ENCODE measurements at places on chromosomes 1 and 21.

- no peaks in the 10 kb centered on the region for H3K4me1 ChIP-seq
- no peaks in the 10 kb centered on the region for H3K36me3 ChIP-seq
- no peak for DNase-seq
- no peaks in the 10 kb centered on the region for H3K27me3 ChIP-seq
- H3K4me3 ChIP-seq: no peak overlapping the region
- no peak overlapping the region for H3K27ac ChIP-seq
Observed at GRCh38 chr21:35273333-35273732, 224.2 kb upstream of the RUNX1 start.

- H3K4me1 ChIP-seq: no peaks in the 10 kb centered on the region
- H3K27ac ChIP-seq: no peak overlapping the region
- H3K36me3 ChIP-seq: peaks cover 48% of the 10 kb centered on the region
- H3K27me3 ChIP-seq: no peaks in the 10 kb centered on the region
Observed at GRCh38 chr1:213089924-213090677, 39.1 kb downstream of the RPS6KC1 start.

DNA sequence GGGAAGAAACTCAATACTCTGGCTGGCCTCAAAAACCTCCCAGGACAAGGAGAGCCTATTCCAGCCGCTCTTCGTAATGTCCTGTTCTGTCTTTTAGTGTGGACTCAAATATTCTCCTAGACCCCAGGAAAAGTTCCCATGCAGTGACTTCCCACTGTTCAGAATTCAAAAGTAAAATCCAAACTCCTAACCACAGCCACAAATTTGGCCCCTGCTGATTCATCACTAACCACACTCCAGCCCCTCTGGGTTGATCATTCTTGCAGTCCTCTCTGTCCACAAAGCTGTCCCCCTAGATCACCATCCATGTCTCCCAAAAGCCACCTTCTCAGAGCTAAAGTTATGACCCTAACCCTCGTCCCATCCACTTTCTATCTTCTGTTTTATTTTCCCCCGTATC, 5.1 kb downstream of the CTNNBIP1 start:
- H3K4me1 ChIP-seq: peaks cover 42% of the 10 kb centered on the region
- no peak overlapping the region for H3K27ac ChIP-seq
- H3K36me3 ChIP-seq: no peaks in the 10 kb centered on the region
- no peak overlapping the region for H3K4me3 ChIP-seq

GRCh38 chr1:9315411-9316079, 22.9 kb downstream of the SPSB1 start:
- peaks cover 100% of the 10 kb centered on the region for H3K4me1 ChIP-seq
- no peak overlapping the region for H3K4me3 ChIP-seq
- no peaks in the 10 kb centered on the region for H3K27me3 ChIP-seq
- no peaks in the 10 kb centered on the region for H3K36me3 ChIP-seq
- DNase-seq: no peak
- H3K27ac ChIP-seq: peak overlapping the region; percentile 85

GRCh38 chr1:228099331-228099732, 3.8 kb downstream of the C1orf35 start:
- H3K27ac ChIP-seq: no peak overlapping the region
- H3K27me3 ChIP-seq: no peaks in the 10 kb centered on the region
- H3K4me1 ChIP-seq: peaks cover 32% of the 10 kb centered on the region
- H3K36me3 ChIP-seq: peaks cover 54% of the 10 kb centered on the region
- DNase-seq: no peak
- H3K4me3 ChIP-seq: no peak overlapping the region

DNA sequence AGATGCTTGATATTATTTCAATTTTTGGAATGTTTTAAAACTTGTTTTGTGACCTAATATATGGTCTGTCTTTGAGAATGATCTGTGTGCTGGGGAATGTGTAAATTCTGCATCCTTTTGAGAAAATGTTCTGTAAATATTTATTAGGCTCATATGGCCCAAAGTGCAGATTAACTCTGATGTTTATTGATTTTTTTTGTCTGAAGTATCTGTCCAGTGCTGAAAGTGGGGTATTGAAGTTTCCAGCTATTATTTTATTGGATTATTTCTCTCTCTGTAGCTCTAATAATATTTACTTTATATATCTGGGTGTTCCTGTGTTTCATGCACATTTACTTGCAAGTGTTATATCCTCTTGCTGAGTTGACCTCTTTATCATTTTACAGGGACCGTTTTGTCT, 1397.2 kb downstream of the PLA2G4A start:
- no peaks in the 10 kb centered on the region for H3K27me3 ChIP-seq
- DNase-seq: no peak
- H3K4me3 ChIP-seq: no peak overlapping the region
- no peak overlapping the region for H3K27ac ChIP-seq

GRCh38 chr1:116833718-116834117, 76.0 kb upstream of the PTGFRN start:
- H3K4me1 ChIP-seq: no peaks in the 10 kb centered on the region
- no peaks in the 10 kb centered on the region for H3K36me3 ChIP-seq
- H3K27me3 ChIP-seq: no peaks in the 10 kb centered on the region
- no peak overlapping the region for H3K27ac ChIP-seq

GRCh38 chr1:233151861-233152260, 143.7 kb downstream of the PCNX2 start:
- H3K27ac ChIP-seq: no peak overlapping the region
- no peaks in the 10 kb centered on the region for H3K36me3 ChIP-seq
- DNase-seq: no peak
- H3K27me3 ChIP-seq: no peaks in the 10 kb centered on the region
- H3K4me3 ChIP-seq: no peak overlapping the region

GRCh38 chr1:1281533-1282321, 1.5 kb downstream of the SCNN1D start:
- no peak overlapping the region for H3K4me3 ChIP-seq
- DNase-seq: no peak
- H3K27ac ChIP-seq: no peak overlapping the region

DNA sequence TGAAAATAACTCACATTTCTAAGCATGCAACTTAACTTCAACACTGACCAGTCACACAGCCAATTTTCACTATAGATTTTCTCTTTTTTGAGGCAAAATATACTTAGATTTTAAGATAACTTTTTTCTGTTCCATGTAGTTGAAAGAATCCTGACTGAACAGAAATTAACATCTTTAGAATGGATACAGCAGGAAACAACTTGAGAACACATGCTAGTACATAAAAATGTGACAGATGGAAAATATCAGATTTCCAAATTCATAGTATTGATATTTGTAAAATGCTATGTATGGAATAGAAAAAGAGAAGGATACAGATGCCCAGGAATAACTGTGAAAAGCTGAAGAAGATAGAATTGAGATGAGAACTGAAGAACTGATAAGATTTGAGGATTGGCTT, 1270.6 kb downstream of the KCNT2 start:
- H3K36me3 ChIP-seq: no peaks in the 10 kb centered on the region
- no peaks in the 10 kb centered on the region for H3K4me1 ChIP-seq
- no peaks in the 10 kb centered on the region for H3K27me3 ChIP-seq

- H3K27me3 ChIP-seq: no peaks in the 10 kb centered on the region
- H3K4me1 ChIP-seq: peaks cover 34% of the 10 kb centered on the region
- no peak overlapping the region for H3K4me3 ChIP-seq
- H3K27ac ChIP-seq: peak overlapping the region; percentile 99
- peaks cover 5% of the 10 kb centered on the region for H3K36me3 ChIP-seq
- DNase-seq: no peak
Observed at GRCh38 chr1:8879922-8880676, 1.6 kb upstream of the ENO1 start.

DNA sequence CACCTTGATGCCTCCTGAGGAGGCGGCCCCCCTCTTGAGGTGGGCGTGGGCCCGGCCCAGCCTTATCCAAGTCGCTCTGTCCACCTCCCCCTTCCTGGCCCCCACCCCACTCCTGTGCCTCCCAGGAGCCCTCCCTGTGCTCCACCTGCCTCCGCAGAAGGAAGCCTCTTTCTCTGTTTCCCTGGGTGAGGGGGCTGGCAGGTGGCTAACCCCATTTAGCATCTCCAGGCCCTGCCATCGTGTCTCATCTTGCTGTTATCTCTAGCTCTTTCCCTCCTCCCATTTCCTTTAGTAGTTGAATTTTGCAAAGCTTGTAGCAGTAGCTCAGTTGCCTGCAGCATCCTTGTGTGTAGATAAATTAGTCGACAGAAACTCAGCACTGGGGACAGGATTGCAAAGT, 7.2 kb downstream of the RNF187 start:
- H3K4me1 ChIP-seq: peaks cover 17% of the 10 kb centered on the region
- no peak overlapping the region for H3K4me3 ChIP-seq
- H3K27me3 ChIP-seq: no peaks in the 10 kb centered on the region
- no peak overlapping the region for H3K27ac ChIP-seq

- no peak overlapping the region for H3K4me3 ChIP-seq
- no peaks in the 10 kb centered on the region for H3K27me3 ChIP-seq
- DNase-seq: peak; percentile 75
- no peak overlapping the region for H3K27ac ChIP-seq
- no peaks in the 10 kb centered on the region for H3K4me1 ChIP-seq
- no peaks in the 10 kb centered on the region for H3K36me3 ChIP-seq
Observed at GRCh38 chr1:55286856-55287602, 71.9 kb upstream of the USP24 start.

DNA sequence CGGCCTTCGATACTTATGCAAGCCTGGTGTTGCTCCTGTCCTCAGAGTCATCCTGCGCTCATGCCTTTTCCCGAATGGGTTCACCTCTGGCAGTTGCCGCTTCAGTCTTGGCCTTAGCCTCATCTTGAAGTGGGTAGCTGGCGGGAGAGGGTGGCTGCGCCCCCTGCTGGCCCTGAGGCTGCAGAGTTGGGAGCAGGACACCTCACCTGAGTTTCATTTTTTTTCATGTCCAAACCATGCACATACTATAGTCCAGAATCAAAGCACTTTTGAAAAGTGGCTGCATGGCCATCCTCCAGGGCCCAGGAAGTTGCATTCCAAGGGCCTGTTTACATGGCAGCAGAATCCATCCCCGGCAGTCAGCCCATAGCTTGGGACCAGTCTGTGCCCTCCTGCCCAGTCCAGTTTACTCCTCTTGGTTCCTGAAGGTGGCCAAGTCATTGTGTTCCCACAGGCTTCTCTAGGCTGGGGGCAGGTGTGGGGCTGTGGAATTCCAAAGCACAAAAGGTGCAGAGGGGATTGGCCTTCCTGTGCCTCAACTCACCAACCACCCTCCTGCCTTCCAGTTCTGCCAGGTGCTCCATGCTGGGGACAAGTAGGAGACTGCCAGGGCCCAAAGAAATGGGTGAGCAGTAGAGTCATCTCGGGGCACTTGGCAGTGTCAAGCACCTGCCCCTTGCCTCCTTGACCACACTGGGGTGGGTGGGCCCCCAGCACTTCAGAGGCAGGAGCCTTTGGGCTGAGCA, 44.0 kb downstream of the YARS1 start:
- peak; percentile 95 for DNase-seq
- H3K27me3 ChIP-seq: no peaks in the 10 kb centered on the region
- peaks cover 65% of the 10 kb centered on the region for H3K36me3 ChIP-seq
- no peak overlapping the region for H3K4me3 ChIP-seq

- H3K4me3 ChIP-seq: no peak overlapping the region
- H3K4me1 ChIP-seq: no peaks in the 10 kb centered on the region
- H3K27me3 ChIP-seq: no peaks in the 10 kb centered on the region
Observed at GRCh38 chr1:211895126-211895759, 64.7 kb upstream of the LPGAT1 start.

- no peaks in the 10 kb centered on the region for H3K27me3 ChIP-seq
- no peak for DNase-seq
- H3K27ac ChIP-seq: no peak overlapping the region
Observed at GRCh38 chr21:36849461-36850105, 116.9 kb downstream of the HLCS start.

Data from esophagus muscularis mucosa (tissue), 4 donors.